KBM-7 (cell line): ENCODE measurements at places on chromosomes 1 and 21.
A peak's percentile ranks its signal among the peaks of the same experiment; 100 is the strongest.

GRCh38 chr1:231410036-231410612, 12.0 kb downstream of the EGLN1 start:
- DNase-seq, result no peak

DNA sequence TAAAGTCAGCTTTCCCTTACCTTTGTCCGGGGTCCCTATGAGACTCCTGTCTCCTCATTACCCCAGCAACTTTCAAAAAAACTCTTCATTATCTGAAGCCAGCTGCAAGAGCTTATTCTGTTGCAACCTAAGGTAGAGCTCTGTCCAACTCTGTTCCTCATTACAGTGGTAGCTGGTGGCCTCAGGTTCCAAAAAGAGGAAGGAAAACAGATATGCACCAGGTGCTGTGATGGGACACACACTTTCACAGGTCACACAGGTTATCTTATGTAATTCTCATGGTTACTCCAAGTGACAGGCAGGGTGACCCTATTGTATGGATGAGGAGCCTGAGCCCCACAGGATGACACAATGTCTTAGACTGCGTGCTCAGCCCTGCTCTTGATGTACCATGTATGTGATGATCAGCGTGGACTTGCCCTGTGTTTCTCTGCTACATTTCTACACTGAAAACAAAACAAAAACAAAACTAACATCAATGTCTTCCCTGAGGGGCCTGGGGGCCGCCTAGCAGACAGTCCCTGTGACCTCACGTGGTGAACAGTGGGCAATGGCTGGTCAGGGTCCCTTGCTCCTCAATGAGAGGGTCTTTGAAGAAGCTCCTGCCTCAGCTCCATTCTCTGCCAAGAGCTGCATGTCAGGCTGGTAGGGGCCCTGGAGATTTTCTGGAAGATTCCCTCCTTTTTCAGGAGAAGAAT, 9.7 kb upstream of the TENT5C start:
- DNase-seq, result peak; percentile 42

DNA sequence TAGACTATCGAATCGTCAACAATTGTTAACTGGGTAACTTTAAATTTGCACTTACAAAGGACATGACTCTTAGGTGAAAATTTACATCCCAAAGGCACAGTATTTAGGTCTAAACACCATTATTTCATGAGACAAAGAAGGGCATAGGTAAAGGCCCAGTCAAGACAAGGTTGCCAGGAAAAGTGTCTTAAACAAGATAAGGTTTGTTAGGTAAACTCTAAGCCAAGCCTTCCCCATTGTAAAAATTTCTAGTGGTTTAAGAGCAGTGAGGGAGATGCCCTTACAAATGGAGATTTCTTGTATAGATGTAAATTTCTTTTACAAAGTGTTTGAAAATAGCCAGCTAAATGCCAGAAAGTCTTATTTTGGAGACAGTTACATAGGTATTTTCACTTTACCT, 36.9 kb upstream of the FNBP1L start:
- no peak for DNase-seq

GRCh38 chr1:201312298-201312697, 29.0 kb downstream of the PKP1 start:
- DNase-seq, result no peak

- no peak for DNase-seq
Measured at GRCh38 chr1:110672753-110673108, 2.0 kb downstream of the KCNA3 start.

DNA sequence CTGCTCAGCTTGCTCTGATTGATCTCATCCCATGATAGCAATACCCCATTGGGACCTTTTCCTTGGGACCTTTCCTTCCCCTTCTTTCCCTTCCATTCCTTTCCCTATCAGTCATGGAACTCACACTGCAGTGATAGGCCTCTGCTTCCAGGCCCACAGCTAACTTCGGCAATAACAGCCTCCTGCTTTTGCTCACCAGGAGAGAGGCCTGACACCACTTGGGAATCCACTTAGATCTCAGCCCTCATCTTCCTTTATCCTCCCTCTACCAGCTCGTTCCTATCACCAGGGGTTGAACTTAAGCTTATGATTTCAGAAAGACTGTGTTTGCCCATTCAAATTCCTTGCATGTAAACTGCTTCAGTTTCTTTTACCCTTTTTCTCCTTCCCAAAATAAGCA, 11.0 kb upstream of the TIPRL start:
- no peak for DNase-seq

DNA sequence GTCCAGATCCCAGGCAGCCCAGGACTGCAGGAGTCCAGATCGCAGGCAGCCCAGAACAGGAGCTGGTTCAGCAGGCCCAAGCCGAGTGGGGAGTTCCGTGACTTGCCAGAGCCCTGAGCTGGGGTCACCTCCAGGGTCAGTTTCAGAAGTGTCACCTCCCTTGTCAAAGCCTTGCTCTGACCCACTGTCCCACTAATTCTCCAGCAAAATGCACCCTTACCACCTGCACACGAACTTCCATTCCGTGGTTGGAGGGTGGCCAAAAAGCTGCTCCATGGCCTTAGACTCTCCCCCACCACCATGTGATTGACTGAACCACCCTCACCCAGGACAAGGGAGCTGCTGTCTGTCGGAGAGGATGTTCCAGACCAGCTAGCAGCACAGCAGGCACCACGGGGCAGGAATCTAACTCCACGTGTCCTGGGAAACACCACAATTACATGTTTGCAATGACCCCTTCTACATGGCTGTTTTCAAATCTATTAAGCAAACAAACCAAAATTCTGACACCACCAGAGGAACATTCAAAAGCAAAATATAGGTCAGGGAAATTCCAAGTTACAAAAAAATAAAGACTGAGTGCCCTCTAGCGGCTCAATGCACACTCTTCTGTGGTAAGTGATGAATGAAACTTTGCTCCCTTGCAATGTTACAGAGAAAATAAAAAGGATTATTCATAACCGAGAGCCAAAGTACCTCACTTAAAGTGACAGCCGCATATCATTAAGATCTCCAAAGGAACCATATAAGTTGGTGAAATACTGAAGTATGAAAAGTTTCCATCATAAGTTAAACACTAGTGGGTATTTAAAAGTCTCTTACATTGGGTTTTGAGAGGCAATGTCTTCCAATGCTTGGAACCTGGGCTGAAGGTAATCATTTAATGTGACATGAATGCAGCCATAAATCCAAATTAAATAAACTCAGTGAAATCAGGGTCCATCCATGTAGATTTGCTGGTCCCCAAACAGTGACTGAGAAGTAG, 76.3 kb downstream of the NPHP4 start:
- DNase-seq, result peak; percentile 41

DNA sequence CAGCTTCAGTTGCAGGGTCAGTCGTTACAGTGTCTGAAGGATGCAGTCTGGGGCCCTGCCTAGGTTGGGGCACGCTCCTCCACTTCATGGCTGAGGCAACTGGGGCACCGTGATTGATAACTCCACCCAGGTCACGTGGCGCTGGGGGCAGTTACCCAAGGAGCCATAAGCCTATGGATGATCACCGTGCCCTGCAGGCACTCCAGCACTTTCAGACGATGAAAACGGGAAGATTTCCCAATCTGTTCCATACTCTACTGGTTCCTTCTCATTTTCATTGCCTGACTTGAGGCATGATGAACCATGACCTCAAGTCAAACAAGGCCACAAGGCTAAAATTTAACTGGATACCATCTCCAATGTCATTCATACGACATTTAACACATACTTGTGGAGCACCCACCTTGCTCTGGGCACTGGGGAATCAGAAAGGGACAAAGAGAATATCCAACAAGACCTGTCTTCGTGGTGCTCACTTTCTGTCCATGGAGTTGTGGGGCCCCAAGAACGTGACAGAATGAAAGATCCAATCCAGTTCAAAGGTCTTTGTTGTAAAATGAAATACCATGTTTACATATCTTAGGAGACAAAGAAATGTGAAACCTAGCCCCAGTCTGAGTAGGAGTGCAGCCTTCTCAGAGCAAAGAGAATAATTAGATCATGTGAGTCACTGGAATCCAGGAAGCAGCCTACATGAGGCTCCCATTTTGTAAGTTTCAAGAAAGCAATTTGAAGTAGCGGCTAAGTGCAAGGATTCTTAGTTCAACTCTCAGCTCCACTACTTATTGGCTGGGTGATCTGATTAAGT, 39.4 kb upstream of the SPOCD1 start:
- DNase-seq, result no peak

GRCh38 chr1:208081972-208082371, 162.2 kb downstream of the PLXNA2 start:
- no peak for DNase-seq

- no peak for DNase-seq
Measured at GRCh38 chr1:53737648-53738204, 1.2 kb downstream of the GLIS1 start.

DNA sequence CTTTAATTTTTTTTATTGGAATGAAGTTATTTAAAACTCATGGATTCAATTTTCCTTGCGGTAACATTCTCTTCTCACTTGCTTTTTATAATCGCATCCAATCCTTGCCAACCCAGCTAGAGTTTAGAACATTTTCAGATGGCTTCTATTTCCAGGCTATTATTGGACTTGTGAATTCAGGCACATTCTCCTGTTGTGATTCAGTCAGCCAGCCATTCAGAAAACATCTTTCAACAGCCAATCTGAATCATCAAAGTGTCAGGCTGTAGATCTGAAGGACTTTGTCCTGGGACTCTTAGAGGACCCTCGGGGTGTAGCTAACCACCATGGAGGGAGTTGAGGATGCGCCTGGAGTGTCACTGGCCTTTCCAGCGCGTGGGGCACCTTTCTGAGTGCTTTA, 92.4 kb downstream of the PRDM2 start:
- no peak for DNase-seq

DNA sequence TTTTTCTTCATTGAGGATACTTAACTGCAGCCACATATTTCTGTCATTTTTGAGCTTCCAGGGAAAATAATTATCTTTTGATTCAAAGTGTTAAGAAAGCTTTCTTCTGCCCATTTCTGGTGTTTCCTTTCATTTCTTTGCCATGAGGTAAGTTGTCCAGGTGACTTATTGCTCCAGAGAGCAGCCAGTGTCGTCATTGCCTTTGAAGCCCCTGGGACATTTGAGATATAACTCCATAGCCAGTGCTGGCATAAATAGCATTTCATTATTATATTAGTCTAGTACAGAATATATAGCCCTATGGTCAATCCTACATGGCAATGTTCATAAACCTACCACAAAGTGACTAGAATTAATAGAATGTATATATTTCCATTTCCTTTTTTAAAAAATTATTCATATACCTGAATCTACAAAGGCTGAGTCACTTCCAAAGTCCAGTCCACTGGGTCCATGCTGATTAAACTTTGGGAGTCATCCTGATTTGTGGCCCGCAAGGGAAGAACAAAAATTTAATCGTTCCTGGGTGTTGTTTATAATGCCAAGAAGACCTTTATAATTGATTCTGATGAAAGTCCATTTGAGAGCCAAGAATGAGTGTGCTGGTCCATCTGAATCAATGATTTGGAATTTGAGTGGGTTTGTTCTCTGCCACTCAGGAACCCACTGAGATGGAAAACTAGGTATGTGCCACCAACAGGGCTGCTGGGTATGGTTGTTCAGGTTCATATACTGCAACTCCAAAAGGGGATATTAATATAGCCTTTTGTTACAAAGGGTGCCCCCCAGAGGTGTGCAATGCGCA, 221.8 kb upstream of the PLXNA2 start:
- DNase-seq, result no peak

DNA sequence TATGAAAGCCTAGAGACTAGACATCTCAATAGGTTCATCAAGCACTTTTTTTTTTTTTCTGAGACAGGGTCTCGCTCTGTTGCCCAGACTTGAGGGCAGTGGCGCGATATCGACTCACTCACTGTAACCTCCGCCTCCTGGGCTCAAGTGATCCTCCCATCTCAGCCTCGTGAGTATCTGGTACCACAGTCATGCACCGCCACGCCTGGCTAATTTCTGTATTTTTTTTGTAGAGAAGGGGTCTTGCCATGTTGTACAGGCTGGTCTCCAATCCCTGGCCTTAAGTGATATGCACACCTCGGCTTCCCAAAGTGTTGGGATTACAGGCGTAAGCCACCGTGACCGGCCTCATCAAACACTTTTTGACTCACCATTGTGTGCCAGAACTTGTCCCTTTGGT, 613 bp upstream of the GPATCH4 start:
- no peak for DNase-seq

DNA sequence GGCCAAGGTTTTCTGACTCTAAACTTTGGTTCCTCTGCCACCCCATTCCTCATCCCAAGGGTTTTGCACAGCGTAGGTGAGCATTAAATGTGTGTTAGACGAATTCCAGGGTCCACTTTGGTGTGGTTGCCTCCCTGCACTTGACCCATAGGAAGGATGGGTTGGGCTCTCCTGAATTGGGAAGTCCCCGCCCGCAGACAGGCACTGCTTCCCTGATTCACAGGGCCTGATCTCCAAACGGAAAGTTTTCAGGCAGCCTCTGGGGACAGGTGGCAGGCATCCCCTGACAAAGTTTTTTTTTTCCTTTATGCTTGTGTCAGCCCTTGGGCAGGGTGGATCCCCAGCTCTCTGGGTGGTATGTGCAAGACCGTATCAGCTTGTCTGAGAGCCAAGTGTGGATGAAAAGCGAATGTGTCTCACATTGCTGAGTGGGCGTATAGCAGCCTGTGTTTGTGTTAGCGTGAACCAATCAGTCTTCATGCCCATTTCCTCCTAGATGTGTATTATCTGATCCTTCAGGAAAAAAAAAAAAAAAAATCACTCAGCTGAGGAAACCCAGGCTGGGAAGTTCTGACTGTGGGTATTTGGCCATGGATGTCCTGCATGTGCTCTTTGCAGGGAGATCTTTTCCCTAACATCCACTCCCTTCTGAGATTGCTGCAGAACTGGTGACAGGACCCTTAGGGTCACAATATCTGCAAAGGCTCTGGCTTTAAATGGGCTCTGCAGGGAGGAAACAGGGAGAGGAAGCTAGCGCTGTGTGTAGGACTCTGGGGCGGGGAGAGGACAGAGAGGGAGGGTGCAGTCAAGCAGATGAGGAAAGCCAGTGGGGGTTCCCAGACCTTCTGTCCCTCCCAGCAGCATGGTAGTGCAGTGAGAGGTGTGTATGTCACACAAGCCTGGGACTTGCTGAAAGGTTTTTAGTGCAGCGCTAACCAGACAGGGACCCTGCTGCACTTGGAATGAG, 42.2 kb upstream of the TRABD2B start:
- no peak for DNase-seq

DNA sequence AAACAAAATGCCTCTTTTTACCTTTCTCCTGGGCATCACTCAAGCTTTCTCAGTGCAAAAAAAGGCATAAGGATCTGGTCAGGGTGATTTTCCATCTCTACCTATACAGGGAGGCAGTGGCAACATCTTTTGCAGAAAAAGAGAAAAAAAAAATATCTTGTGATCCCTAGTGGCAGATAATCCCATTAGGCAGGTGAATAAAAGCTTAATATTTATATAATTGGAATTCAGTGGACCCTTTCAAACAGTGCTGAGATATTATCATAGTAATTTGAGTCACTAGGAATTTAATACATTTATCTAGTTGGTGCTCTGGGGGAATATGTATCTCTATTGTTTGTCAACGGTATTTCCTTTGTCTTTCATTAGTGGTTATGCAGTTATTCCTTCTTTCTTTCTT, 29.9 kb upstream of the CXADR start:
- DNase-seq, result no peak

- DNase-seq, result no peak
Measured at GRCh38 chr1:213519098-213519497, 468.1 kb downstream of the RPS6KC1 start.

- no peak for DNase-seq
Measured at GRCh38 chr1:211830055-211830327, 572 bp downstream of the LPGAT1 start.
